Neural progenitor cell (in vitro differentiated cells): ENCODE measurements at places on chromosomes 4 and X.

- peak; percentile 77 for DNase-seq
These were observed 103.5 kb downstream of the LDB2 start for GRCh38 chr4:16794816-16795445.

DNA sequence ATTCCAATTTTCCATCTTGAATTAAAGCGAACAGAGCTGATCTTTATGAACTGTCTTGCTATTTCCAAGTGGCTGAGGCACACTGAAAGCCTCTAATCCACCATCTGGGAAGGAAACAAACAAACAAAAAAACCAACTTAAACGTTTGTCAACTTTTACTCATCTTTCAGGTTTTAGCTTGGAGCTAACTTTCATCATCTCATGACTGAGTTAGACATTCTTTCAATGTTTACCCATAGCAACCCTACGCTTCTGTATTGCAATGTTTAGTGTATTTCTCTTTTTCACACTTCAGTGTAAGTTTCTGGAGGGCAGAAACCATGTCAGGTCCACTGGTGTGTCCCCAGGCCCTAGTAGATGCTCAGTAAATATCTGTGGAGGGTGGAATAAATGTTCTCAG is 343.8 kb downstream of the GBA3 start:
- DNase-seq, result no peak

DNA sequence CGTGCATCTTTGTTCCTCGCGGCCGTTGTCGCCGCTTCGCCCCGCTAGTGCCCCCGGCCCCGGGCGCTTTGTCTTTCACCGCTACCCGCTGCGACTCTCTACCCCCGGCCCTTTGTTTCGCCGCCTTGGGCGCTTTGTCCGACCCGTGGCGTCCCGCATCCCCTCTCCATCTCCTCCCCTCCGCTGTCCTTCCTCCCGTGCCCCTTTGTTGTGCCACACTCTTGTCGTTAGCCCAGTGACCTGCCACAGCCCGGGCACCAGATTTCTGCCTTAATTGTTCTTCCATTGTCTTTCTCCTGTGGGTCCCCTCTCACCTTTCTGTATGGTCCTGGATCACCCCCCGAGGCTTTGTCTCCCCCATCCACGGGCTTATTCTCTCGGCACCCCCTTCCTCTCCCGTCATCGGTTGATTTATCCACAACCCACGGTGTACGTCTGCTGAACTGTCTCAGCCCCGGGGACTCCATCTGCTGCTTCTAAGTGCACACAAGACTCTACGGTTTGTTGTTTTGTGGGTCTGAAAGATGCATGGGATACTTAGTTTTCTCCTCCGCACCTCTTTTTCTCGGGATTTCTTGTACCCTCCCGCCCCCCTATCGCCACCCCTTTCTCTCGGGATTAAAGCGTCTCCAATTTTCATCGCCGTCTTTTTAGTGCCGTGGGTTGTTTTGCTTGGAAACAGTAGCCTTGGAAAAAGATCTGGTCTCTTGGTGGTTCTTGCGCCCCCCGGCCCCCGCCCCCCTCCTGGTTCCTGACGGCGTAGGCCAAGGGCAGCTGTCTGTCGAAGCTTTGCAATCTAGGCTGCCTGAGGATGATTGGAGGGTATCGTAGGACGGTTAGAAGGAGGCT is 783 bp downstream of the RBPJ start:
- DNase-seq, result peak; percentile 81

GRCh38 chr4:73193155-73193554 is 65.4 kb downstream of the ANKRD17 start:
- no peak for DNase-seq

- no peak for DNase-seq
These were observed 48.0 kb downstream of the PBDC1 start for GRCh38 chrX:76220856-76221255.

- DNase-seq, result no peak
These were observed 776.8 kb downstream of the CCSER1 start for GRCh38 chr4:90904021-90904420.

DNA sequence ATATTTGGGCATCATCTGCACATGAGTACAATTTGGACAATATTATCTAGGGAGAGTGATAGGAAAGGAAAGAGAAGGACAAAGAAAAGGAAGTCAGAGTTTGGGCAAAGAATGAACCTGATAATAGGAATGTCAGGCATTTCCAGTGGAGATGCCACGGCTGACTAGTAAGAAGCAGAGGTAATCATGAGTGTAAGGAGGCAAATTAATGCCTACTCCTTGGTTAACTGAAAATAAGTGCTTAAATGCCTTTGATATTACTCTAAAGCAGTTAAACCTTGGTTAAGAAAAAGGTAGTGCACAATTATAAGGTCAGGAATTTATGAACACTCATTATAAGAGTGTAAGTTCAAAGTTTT is 99.2 kb upstream of the DDIT4L start:
- DNase-seq, result no peak

- DNase-seq, result no peak
These were observed 2305.1 kb downstream of the PCDH7 start for GRCh38 chr4:33025236-33025635.

GRCh38 chrX:150100261-150100660 is 162.0 kb upstream of the EOLA2 start:
- no peak for DNase-seq

DNA sequence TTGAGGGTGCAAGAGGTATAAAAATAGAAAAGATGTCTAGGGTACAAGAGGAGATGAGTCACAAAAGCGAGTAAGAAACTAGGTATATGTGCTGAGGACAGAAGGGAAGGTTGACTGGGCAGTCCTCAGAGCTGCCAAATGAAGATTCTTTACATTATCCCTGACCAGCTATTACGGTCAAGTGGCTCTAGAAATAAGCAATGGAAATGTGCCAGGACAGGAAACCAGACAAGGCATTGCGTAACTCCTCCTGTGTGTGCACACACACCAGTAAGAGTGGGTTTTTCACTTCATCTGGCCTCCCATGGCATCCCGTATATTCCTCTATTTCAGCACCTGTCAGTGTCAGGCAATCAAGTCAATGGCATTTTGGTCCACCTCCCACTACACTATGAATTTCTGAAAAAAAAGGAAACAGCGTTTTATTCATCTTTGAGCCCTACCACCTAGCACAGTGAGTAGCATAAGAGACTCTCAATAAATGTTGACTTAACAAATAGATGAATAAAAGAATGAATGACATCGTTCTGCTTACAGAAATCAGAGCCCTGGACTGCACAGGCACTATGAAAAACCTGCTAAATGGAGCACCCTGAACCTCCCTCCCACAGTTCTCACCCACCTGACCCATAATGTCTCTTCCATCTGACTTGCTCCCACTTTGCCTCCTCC is 62.6 kb upstream of the KLF3 start:
- no peak for DNase-seq

DNA sequence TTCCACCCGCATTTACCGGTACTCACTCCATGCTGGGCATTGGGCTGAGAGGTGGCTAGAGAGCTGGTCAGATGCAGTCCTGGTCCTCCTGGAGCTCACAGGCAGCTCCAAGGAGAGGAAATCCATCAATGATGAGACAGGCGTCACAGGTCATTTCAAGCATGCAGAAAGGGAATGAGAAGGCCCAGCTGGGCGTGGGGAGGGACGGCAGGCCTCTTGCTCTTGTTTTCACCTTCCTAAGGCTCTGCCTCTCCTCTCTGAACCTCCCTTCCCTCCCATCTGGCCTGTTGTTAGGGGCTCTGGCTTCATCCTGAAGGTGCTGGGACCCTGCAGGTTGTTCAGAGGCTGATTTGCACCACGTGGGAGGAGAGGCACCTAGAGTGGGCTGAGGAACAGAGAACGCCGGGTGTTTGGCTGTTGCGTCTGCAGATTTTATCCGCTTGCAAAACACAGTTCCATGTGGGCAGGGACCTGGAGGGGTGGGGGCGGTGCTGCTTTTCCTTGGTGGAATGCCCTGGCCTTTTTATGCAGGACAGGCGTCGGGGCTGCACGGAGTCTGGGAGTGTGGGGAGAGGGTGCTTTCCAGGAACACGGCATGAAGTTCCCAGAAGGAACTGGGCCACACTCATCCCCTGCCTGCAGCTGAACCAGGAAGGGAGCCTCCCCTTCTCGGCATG is 81.5 kb upstream of the PSAPL1 start:
- no peak for DNase-seq
